Sigmoid colon (tissue), 7 donors: ENCODE measurements at places on chromosomes 2 and 18.

DNA sequence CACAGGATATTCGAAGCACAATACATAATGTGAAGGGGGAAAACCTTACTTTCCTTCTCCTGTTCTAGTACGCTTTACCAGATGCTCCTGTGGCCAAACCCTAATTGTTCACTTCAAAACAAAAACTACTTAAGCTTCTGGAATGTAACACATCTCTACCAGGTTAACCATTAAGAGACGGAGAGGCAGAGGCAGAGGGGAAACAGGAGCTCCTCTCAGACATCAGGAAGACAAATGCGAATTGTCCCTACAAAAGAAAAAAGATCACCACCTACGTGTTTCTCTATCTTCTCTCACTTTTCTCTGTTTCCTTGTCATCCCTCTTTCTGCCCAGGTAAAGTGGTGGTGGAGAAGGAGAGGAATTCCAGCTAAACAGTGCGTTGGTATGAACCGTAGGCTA, 266.8 kb downstream of the NRXN1 start:
- DNase-seq: no peak

DNA sequence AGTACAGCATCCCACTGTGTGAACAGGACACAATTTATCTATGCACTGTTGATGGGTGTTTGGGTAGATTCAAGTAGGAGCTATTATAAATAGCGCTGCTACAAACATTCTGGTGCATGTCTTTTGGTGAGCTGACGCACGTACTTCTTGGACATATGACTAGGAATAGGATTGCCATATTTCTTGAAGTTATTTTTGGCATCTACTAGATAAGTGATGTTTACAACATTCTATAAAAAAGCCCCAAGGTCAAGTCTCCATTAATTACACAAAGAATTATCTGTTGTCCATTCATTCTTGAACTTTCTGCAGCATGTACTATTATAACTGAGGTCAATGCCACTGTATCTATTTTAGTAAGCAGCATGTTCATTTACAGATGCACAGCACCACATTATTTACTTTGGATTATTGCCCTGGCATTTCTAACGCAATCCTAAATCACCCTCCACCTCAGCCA, 225.5 kb upstream of the TMEM200C start:
- DNase-seq: no peak

DNA sequence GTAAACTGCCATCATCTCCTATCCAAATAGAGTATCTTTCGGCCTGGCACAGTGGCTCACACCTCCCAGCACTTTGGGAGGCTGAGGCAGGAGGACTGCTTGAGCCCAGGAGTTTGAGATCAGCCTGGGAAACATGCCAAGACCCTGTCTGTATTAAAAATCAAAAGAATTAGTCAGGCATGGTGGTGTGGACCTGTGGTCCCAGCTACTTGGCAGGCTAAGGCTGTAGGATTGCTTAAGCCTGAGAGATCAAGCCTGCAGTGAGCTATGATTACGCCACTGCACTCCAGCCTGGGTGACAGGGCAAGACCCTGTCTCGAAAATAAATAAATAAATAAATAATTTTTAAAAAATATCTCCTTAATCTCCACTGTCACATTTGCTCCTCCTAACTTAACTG, 14.7 kb upstream of the ARPC2 start:
- no peak for DNase-seq

DNA sequence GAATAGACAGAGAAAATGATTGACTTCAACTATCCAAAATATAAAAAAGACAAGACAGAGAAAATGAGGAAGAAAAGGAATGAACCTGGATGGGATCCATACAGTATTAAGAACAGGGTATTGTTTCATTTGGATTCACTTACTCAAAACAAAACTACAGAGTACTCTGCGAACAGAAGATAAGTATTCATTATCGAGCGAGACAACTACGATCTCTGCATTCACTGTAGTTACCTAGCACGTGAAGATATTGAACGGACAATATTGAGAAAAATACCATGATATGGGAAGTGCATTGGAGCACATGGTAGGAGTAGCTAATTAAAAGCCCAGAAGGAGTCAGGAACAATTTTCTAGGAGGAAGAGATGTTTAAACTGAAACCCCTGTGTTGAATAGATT, 1.0 kb upstream of the ORC2 start:
- DNase-seq: no peak

- DNase-seq: no peak
These were observed 41.4 kb upstream of the DTNB start for GRCh38 chr2:25714740-25715139.

GRCh38 chr2:95374921-95375471, 27.5 kb upstream of the FAHD2A start:
- DNase-seq: peak; percentile 41

DNA sequence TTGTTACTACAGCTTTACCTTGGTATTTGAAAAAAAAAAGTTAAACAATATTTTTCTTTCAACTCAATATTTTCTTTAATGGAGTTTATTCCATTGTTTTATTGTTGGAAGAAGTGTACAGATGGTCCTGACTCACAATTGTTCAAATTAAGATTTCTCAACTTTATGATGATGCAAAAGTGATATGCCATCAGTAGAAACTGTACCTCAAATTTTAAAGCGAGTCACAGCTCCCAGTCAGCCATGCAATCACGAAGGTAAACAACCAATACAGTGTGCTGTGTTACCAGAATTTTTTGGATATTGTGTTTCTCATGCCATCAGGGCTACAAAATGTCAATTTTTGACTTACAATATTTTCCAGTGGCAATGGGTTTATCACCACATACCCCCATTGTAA, 54.0 kb upstream of the COL5A2 start:
- no peak for DNase-seq

DNA sequence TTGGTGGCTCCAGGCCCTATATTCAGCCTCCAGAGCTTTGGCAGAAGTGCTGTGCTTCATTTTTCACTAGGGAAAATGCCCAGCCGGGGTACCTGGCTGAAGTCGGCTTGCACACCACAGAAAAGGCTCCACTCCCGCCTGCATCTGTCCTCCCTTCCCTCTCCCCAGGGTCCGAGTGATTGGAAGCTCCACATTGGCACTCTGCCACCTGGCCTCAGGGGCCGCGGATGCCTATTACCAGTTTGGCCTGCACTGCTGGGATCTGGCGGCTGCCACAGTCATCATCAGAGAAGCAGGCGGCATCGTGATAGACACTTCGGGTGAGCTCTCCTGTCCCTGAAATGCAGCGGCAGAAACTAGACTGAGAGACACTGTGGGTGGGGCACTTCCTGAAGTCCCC, 47.4 kb downstream of the IMPA2 start:
- DNase-seq: peak; percentile 59

DNA sequence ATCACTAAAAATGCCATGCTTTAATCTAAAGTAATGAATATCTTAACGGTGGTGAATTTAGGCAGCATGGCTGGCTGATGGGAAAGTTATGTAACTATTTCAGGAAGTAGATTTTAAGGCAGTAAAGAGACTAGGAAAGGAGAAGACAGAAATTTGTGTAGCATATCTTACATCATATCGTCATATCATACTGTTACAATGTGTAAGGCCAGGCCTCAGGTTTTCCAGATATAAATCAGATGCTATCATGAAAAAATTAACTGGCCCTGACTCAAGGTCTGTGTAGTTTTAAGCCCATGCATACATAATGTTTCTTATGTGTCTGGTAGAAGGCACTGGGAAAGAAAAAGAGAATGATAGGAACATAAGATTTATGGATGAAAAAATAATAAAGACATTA, 8.9 kb upstream of the FAP start:
- DNase-seq: no peak

DNA sequence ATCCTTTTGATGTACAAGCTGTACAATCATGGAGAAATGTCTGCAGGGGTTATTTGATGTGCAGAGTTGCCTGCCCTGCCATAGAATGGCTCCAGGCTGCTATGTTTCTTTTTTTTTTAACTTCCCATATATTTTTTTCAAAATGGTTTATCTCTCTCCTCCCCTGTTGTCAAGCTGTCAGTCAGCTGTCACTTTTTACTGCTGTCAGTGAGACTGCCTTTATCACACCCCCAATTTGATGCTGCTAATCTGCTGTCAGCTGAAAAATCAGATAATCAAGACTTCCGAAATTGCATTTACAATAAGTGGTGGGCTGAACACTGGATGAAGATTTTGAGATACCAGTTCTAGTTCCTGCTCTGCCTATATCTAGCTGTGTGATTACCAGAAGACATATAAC, 382.6 kb downstream of the ZEB2 start:
- no peak for DNase-seq

DNA sequence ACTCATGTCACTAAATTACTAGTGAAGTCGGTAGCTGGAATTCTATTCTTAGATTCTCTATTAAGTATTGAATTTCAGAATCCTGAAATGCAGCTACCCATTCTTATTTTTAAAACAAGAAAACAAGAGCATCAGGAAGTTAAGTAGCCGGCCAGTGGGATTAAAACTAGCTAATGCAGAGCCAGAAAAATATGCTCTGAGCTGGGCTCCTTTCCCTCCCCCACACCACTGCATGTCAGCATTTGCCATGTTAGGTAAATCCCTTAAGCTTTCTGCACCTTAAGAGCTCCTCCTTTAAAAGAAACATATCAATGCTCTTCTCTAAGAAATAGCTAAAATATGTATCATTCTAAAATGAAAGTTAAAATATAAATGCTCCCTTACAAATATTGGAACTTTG, 72.2 kb upstream of the MFF start:
- no peak for DNase-seq

- DNase-seq: no peak
These were observed 5.4 kb downstream of the SEMA4F start for GRCh38 chr2:74659462-74659861.

GRCh38 chr2:217959723-217960122, 43.1 kb downstream of the TNS1 start:
- DNase-seq: peak; percentile 80

GRCh38 chr2:64289251-64289650, 145.0 kb upstream of the PELI1 start:
- DNase-seq: no peak

DNA sequence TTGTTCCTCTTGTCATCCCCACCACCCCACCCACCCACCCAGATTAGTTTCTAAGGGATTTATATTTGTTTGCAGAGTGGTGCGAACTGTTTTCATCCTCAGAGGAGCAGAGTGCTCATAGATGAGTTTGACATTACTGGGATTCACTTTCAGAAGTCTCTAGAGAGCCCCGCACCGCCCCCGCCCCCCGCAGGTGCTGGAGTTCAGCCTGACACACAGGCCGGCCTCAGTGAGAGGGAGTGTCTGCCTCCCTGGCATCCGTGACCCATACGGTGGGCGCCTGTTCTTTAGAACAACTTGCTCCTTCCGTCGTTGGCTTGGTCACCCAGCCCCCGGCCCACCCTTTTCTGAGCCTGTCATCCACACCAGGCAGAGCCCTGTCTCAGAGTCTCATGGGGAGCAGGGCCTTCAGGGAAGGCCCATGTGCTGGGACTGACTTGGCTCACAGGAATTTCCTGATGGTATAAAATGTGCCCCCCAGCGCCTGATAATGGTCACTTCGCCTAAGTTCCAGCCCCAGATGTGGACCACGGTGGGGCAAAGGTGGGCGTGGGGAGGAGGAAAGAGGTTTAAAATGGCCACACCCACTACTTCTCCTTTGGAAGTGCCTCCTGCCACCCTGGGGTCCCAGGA, 44.3 kb downstream of the HPCAL1 start:
- DNase-seq: no peak

DNA sequence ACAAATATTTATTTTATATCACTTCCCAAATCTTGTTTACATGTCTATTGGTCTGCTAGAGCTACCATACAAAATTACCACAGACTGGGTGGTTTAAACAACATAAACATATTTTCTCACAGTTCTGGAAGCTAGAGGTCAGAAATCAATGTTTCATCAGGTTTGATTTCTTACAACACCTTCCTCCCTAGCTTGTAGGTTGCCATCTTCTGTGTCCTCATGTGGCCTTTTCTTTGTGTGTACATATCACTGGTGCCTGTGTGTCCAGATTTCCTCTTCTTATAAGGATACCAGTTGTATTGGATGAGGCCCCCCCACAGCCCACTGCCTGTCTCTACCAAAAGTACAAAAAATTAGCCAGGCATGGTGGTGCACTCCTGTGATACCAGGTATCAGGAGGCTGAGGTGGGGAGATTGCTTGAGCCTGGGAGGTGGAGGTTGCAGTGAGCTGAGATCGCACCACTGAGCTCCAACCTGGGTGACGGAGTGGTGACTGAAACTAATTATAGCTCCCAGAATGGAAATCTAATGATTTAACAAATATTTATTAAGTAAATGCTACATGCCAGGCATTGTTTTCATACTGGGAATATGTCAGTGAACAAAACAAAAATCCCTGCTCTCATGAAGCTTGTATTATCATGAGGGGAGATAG, 13.6 kb downstream of the EML4 start:
- DNase-seq: no peak

GRCh38 chr2:181311837-181312236, 145.3 kb upstream of the ITGA4 start:
- DNase-seq: no peak

DNA sequence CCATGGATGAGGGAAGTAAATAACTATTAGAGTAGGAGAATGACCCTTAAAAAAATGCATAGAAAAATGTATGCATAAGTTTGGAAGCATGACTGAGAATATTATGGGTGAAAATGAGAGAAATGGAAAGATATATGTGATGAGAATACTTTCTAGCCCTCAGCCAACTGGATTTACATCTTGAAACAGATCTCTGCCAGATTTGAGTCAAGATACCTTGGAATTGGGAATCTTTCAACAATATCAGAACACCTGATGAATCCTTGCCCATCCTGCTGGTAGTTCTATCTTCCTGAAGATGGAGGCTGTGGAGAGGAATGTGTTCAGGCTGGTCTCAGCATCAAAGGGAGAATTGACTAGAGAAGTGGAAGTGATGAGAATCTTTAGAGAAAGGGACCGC, 5.8 kb downstream of the TET3 start:
- DNase-seq: no peak

DNA sequence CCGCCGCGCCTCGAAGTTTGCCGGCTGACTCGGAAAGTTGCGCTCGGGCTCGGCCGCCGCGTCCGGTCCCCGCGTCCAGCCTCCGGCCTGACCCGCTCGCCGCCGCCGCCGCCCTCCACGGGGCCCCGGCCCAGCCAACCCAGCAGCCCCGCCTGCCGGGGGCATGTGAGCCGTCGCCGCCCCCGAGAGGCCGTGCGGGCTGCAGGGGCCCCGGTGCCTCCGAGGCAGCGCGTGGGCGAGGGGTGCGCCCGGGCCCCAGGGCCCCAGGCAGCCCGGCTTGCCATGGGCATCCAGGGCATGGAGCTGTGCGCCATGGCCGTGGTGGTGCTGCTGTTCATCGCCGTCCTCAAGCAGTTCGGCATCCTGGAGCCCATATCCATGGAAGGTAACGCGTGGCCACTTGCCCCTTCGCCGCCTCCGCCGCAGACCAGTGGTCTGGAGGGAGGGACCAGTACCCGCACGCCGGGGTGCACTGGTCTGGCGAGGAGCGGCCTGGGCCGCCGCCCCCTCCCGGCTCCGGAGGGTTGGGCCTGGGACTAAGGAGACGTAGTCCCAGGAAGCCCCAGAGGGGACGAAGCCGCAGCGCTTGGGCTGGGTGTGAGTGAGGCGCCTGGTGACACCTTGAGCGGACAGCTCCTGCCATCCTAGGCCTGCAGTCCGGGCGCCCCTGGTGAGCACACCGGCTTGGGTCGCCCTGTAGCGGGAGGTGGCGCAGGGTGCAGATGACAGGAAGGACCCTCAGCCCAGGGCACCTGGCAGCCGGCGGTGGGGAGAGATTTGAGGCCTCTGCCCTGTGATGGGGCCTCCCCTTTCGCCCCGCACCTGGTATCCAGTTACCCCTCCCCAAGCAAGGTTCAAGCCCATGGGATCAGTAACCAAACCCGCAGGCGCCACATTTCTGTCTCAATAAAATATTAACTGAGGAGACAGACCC, 49.9 kb downstream of the KCNIP3 start:
- peak; percentile 69 for DNase-seq
